T-helper 1 cell treated with Interleukin-12 subunit alpha and Interleukin-12 subunit beta and Interleukin-4 antibody, amounts not matched to agents 30 ng/mL and 1 ng/mL, for 36 hours (primary cell): ENCODE measurements at places on chromosomes 7 and 10. TPM values are rescaled to one million over a fixed set of nuclear protein-coding genes. Genes with fewer than 3 reads are reported as not detected.

The IDI2 gene
- total RNA-seq = not detected in 2 replicates

The HOXA7 gene
- not detected in 2 replicates for total RNA-seq

The EMX2 gene
- not detected in 2 replicates for total RNA-seq

The KCNH2 gene
- total RNA-seq = 0.80 and 0.91 TPM in 2 replicates

The SPAM1 gene
- not detected in 2 replicates for total RNA-seq

The GPNMB gene
- total RNA-seq = 0.69 and 1.9 TPM in 2 replicates

The LIPK gene
- not detected in 2 replicates for total RNA-seq

The PRPS1L1 gene
- total RNA-seq = not detected in 2 replicates

The PNLIPRP3 gene
- total RNA-seq = not detected in 2 replicates

The ASB13 gene
- 4.9 and 6.3 TPM in 2 replicates for total RNA-seq

The MMP21 gene
- 0.24 and 0.27 TPM in 2 replicates for total RNA-seq

The ASNS gene
- total RNA-seq = 43.8 and 47.2 TPM in 2 replicates

The VWA2 gene
- not detected in 2 replicates for total RNA-seq

The MACC1 gene
- not detected in 2 replicates for total RNA-seq

The RBP4 gene
- total RNA-seq = not detected in 2 replicates

The NKX6-2 gene
- total RNA-seq = not detected in 2 replicates

The GIMAP6 gene
- total RNA-seq = 167 and 170 TPM in 2 replicates

The PDE6C gene
- total RNA-seq = not detected in 2 replicates

The MYL10 gene
- not detected in 2 replicates for total RNA-seq

The MMD2 gene
- total RNA-seq = not detected in 2 replicates

The ASB10 gene
- total RNA-seq = not detected in 2 replicates

The IKZF1 gene
- 530 and 537 TPM in 2 replicates for total RNA-seq

The STEAP1B gene
- total RNA-seq = 0.39 and 0.41 TPM in 2 replicates
